ENCODE measurements at places on chromosomes 4 and X. TPM values are rescaled to one million over a fixed set of nuclear protein-coding genes. Genes with fewer than 3 reads are reported as not detected.

Gene GPC4
- 18.4 TPM for total RNA-seq

Gene ABCB7
- total RNA-seq: 29.7 TPM

Gene SLC39A8
- total RNA-seq: 83.5 TPM

Gene AKAP14
- total RNA-seq: not detected

Gene EMCN
- total RNA-seq: 8.0 TPM

Gene CTBP1
- 188 TPM for total RNA-seq

Gene PRSS12
- total RNA-seq: 12.9 TPM

Gene TMEM156
- 1.3 TPM for total RNA-seq

Gene PNMA6F
- not detected for total RNA-seq

Gene SOD3
- 33.0 TPM for total RNA-seq
